Fibroblast of skin of left biceps (primary cell): ENCODE measurements at places on chromosomes 2 and 18.

DNA sequence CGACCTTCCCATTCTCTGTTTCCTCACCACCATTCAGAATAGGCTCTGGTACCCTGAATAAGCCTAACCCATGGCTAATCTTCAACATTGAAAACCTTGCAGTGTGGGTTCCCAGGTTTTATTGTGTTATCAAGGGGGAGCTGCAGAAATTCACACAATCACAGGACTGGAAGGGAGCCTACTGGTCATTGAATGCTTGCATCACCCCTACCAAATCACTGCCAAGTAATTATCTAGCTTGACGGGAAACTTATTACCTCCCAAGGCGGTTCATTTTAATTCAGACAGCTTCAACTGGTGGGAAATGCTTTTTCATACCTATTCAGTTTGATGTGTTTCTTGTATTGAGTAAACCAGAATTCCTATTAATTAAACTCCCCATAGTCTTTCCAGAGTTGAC is 33.6 kb upstream of the EFEMP1 start:
- no peak for DNase-seq

DNA sequence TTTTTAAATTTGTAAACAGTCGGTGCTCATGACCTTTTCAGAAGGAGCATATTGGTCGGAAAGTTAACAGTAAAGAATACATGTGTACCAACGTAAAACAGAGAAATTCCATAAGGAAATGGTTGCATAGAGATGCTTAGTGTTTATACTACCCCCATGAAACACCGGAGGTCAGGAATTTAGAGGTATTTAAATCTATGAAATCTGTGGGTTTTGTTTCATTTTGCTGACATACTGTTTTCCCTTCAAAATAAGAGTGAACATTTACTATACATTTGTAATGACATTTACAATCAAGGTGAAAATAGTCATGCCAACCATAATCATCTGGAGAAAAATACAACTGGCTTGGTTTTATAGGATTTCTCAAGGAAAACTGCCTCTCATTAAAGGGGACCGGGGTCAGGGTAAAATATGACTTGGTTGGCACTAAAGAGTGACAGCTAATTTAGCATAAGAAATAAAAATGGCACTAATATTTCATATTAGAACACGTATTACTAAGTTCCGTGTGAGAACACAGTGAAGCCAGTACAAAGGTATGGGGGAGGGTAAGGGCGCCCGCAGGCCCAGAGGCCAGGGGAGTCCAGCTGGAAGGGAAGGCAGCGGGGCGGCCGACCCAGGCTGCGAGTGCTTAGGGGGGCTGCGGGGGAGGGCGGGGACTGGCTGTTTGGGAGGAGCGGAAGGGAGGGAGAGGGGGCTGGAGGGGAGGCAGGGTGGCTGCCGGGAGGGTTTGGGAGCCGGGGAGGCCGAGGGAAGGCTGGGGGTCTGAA is 1.1 kb upstream of the RNU4ATAC start:
- peak; percentile 15 for DNase-seq

DNA sequence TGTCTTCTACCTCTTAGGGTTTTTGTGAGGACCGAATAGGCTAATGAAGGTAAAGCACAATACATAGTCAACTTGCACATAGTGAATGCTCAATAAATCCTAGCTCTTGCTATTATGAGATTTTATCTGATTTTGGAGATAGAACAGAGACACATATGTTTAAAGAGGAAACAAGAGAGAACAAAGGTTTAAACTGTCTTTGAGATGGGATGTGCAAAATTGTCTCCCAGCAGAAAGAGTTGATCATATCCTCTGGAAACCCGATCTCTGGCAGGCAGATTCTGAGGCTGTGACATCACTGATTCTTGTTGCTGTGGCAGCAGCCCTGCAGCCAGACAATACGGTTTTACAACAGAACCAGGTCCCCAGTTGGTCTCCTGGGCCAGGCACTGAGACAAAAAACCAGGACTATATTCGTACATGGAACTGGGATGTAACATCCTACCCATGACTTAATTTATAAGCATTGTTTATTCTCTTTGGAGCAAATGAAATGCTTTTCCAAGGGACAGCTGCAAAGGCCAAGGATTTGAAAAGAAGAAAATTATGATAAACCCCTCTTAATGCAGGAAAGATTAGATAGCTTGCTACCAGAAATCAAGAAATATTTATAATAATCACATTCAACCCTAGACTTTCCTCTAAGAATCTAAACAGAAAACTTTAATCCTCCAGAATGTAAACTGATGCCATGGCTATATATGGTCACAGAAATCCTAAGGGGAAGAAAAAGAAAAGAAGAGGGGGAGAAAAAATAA is 80.2 kb downstream of the SLC8A1 start:
- DNase-seq: no peak

DNA sequence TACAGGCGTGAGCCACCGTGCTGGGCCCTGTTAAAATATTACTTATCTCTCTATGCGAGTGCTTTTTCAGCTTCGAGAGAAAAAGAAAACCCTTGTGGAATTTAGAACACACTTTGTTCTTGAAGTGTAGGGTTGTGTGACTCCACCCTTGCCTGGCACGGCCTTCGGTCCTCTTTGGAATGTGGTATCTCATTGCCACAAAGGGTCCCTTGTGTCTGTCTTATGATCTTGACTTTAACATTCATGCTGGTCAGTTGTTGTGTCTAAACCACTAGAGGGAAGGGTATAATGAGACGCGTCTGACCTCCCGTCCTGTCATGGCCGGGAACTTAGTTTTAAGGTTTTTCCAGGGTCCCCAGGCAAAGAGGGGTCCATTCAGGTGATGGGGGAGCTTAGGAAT is 246.4 kb downstream of the VAPA start:
- DNase-seq: no peak

GRCh38 chr18:37317486-37317885 is 248.1 kb downstream of the CELF4 start:
- no peak for DNase-seq

- no peak for DNase-seq
These were observed 34.8 kb upstream of the NFATC1 start for GRCh38 chr18:79360933-79361332.

DNA sequence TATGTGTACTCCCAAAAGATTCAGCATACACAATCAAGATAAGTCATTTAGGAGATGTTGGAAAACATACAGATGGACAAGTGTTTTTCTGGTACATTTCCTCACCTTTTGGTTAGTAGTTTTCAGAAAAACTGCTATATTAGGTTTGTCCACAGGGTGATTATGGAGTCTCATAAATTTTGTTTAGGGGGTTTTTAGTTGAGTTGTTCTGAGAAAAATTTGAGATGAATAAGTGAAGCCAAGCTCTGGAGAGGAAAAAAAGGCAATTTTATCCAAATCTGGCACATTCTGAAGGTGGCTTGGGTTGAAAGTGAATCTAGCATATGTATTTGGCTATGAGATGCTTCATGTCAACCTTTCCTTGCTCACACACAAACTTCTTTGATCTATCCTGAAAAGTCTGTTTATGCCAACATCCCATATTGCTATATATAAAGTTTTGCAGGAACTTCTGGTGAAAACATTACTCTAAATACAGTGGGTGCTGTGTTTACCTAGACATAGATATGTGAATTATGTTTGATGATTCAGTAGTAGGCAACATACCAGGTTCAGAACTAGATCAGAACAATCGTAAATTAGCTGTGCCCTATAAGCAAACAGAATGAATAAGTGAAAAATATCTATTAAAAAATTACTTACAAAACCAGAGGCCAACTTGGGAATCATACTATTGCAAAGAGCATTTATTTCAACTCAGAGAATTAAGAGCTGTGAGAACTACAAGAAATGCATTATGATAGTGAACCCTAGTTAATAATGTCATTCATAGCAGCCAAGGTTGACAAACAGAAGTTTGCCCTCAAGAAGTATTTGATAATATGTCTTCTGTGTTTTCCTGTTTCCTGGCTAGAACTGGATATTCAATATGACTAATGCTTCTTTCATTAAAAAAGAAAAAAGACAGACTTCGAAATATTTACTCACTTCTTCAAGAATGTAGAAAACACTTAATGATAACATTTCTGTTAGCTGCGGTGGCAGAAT is 552.0 kb downstream of the IRS1 start:
- no peak for DNase-seq

DNA sequence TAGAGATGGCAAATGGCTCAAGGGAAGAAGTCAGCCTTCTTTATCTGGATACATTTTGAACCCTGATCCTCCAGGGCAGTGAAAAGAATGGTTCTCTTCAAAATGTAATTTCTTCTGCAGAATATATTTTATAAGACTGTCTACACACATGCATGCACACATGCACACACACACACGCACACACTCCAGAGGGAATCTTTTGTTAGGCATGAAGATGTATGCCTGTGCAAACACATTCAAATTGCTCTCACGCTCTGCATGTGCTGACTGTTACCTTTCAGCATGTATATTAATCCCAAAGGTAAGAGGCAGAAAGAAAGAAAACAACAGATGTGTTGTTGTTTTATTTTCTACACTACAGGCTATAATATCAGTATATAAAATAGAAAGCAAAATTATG is 43.2 kb downstream of the SLC5A7 start:
- DNase-seq: no peak

- no peak for DNase-seq
These were observed 122.3 kb downstream of the MRO start for GRCh38 chr18:50697509-50697908.

- no peak for DNase-seq
These were observed 232.3 kb upstream of the ITGA4 start for GRCh38 chr2:181224866-181225265.

GRCh38 chr2:75459565-75460310 is 101.0 kb downstream of the EVA1A start:
- peak; percentile 48 for DNase-seq

DNA sequence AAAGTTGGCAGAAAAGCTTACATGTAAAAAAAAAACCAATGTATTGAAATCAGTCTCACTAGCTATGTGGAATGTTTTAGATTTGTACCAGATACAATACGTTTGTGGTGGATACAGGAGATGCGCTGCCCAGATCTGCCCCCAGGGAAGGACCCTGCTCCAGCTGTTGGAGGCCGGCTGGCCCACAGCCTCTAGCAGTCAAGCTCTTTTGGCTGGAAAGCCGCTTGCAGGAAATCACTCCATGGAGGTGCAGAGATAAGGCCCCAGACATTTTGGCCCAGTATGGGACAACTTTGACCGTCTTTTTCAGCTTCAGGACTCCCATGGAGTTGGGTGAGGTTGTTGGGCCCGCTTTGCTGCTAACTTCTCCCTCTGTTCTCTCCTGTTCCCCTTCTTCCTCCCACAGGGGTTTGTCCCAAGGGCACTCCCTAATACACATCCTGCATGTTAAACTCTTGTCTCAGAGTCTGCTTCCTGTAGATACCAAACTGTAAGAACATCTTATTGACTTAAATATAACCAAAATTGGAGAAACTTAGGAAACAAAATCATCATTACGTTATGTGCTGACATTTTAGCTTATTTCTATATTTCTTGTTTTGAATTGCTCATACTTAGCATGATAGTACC is 1.7 kb upstream of the QPCT start:
- DNase-seq: no peak

DNA sequence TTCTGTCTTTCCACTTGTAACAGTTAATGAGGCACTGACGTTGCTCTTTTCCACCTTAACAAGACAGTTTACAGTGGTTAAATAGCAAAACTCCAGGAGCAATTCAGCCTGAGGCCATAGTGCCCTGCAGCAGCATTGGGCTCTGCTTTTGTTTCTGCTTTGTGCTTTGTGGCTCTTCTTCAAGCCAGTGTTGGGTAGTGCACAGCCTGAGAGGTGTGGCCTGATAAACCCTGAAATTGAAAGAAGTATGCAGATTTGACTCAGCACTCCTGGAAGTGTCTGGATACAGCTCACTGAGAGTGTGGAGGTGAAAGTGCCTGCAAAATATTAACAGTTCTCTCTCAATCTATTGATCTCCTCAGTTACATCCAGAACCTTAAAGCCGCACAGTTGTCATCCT is 63.0 kb downstream of the STK25 start:
- no peak for DNase-seq

- DNase-seq: no peak
These were observed 67.3 kb downstream of the SNORC start for GRCh38 chr2:232937278-232937906.

DNA sequence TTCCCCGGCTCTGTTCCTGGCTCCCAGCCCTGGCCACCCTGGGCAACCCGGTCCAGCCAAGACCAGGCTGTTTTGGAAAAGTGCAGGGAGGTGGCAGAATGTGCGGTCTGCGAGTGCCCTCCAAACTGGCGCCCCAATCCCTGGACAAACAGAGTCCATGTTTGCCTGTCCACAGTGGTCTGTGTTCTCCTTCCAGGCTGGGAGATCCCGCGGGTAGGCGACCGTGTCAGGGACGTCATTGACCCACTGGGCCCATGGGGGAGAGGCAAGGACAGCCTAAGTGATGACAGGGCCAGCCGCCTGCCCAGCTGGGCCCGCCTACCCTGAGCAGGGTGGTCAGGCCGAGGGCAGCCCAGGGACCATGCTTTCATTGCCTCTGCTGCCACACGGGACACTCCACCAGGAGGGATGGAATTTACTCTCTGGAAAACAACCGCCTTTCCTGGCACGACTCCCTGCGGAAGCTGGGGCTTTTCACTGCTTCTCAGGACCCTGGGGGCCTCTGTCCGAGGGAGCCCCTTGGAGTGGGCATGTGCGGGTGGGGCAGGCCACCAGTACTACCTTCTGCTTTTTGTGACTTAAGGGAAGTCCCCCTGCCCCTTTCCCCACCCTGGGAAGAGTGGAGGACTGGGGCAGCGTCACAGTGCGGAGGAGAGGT is 20.1 kb downstream of the CYP26B1 start:
- DNase-seq: no peak

DNA sequence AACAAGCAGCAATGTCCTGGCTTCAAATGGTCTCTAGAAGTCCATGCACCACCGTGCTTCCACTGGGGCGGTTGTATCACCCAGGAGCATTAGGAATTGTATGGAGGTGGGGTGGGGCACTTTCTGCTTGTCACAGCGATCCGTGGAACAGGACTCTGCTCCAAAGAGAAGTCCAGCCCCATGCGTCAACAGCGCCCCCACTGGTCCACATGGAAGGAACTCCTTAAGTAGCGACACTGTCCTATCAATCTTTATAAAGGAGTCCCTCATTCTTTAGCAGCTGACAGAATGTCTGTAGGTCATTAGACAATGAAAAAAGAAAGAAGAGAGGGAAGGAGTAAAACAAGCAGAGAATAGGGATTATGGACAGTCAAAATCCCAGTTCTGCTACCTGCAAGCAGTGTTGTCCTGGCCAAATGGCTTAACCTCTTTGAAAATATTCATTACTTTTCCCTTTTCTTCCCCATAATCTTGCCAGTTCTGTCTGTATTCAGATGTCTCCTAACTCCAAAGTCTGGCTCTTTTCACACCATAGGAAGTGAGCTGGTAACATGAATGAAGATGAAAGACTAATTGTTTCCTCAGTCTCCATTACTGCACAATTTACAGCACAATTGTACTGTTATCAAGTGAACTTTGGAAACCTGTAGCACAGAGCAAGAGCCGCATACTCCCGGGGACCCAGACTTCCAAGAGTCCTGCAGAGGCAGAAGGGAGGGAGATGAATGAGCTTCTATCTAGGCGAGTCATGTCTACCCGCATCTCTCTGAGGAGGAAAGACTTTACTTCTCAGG is 9.9 kb downstream of the NFE2L2 start:
- no peak for DNase-seq

- DNase-seq: no peak
These were observed 40.0 kb downstream of the MYO1B start for GRCh38 chr2:191285252-191285651.

- DNase-seq: no peak
These were observed 20.2 kb downstream of the ATG16L1 start for GRCh38 chr2:233271693-233272092.

GRCh38 chr2:67234440-67234839 is 162.7 kb upstream of the ETAA1 start:
- DNase-seq: peak; percentile 12

- no peak for DNase-seq
These were observed 7.5 kb downstream of the CCBE1 start for GRCh38 chr18:59689756-59690155.
